ENCODE measurements at places on chromosomes 5 and 9.

DNA sequence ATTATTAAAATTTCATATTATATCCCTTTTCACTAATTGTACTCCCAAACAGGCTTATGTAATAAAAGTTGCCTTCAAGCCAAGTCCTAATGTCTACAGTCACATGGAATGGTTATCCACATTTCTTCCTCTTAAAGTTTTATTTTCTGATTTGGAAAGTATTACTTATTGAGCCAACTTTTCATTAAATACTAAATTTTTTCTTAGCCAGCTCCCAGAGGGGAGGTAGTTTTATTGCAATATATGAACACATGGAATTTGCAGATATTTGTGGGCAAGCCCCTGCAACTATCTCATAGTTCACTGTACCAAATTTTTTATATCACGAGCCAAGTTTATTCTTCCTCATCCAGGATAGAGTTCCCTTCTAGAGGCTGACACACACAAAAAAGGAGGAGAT is 332.8 kb upstream of the PTGER4 start:
- DNase-seq = no peak

- DNase-seq = no peak
These were observed 110.6 kb upstream of the ALDH1B1 start for GRCh38 chr9:38281917-38282316.

DNA sequence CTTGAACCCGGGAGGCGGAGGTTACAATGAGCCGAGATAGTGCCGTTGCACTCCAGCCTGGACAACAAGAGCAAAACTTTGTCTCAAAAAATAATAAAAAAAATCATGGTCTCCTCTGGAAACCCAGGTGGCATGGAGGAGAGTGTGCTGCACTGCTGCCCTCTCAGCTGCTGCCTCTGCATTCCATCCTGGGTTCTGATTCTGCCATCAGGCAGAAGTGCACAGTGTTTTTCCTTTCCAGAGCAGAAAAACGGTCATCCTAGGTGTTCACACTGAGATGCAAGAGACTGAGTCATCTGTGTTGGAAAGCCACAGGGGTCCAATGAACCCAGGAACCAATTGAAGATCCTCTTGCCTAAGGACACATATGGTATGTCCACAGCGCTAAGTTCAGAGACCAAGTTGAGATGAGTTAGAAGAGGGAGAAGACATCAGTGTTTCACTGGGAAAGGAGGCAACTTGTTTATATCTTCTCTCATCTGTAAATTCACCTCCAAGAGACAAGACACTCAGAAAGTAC is 88.8 kb upstream of the DMRT1 start:
- no peak for DNase-seq

DNA sequence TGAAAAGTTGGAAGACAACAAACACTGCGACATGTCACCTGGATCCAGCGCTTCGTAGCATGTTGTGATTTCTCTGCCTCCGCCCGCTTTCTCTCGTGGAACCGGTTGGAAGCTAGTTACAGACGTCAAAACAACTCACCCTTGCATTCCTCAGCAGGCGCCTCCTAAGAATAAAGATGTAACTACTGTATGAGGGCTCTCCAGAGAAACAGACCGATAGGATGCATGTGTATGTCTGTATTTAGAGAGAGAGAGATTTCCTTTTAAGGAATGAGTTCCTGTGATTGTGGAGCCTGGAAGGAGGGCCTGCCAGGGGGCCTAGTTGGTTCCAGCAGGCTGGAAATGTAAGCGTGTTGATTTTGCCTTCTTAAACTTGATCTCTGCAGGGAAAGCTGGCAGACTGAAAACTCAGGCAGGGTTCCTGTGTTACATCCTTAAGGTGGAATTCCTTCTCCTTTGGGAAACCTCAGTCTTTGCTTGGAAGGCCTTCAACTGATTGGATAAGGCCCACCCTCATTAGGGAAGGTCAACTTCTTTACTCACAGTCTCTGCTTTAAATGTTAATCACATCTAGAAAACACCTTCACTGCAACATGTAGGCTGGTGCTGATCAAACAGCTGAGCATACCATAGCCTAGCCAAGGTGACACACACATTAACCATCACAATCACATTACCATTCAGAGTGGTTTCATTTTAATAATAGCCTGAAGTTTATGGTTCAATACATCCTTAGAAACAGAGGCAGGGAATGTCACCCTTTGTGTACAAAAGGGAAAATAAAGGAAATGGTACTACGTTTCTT is 163.8 kb downstream of the SYK start:
- DNase-seq = no peak

GRCh38 chr9:3193791-3194190 is 332.0 kb downstream of the RFX3 start:
- DNase-seq = no peak

DNA sequence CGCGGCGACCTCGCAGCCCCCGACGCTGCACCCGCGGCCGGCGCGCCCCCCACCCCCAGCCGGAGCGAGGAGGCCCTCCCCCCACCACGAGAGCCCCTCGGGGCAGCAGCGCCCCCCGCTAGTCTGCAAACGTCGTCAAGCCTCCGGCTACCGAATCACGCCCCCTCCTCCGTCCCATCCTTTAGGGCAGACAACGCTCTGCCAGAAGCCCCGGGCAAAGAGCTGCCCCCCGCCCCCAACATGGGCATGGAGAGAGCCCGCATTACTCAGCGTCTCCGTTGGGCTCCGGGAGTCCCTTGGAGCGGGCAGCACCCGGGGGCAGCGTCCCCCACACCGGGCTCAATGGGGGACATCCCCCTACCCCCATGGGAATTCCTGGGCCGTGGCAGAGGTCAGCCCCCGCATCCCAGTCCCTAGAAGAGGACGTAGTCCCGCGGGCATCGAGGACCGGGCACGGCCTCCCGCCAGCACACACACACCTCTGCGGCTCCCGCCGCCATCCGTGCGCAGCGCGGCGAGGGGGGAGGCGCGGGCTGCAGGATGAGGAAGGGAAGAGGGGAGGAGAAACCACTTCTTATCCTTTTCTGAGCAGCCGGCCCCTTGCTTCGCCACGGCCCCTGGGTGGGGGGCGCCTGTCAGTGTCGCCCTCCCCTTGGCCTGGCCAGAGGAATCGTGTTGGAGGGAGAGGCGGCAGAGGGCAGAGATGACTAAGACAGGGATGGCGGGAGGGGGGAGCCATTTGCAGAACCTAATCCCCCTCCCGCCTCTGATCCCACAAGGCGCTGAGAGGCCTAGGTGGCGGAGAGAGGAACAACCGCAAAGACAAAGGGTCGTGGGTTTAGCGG is 750 bp downstream of the DNM1 start:
- DNase-seq = peak; percentile 50

DNA sequence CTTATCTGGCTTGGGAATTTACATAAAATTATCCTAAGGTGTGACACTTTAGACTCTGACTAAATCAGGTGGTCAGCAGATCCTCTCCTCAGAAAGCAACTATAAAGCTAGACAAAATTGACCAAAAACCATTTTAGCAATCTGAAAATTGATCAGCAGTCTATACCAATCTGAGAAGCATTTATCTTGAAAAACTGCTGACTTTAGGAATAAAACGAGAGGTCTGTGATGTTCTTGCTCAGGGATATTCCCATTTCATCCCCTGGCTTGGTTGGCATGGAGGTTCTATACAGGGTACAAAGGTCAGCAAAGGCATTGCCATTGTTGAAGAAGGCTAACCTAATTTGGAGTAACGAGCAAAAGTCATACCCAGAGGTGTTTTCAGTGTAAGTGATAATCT is 11.7 kb downstream of the SPINK5 start:
- no peak for DNase-seq

DNA sequence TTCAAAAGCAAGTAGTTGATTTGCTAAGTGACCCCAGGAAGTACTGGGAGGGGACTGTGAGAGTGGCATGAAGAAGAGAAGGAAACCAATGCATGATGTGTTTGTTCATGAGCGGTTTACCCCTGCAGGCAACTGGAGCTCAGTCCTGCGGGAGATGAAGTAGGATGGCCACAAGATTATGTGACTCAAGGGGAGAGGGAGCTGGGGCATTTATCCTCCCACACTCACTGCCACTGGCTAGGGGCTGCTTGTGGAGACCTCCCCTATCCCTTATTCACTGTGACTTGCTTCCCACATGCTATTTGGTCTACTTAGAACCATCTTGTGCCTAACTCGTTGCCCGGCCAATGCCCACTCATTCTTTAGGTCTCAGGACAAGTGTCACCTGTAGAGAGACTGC is 60.6 kb upstream of the TRIO start:
- no peak for DNase-seq

GRCh38 chr5:142439207-142439860 is 114.5 kb upstream of the SPRY4 start:
- DNase-seq = no peak

DNA sequence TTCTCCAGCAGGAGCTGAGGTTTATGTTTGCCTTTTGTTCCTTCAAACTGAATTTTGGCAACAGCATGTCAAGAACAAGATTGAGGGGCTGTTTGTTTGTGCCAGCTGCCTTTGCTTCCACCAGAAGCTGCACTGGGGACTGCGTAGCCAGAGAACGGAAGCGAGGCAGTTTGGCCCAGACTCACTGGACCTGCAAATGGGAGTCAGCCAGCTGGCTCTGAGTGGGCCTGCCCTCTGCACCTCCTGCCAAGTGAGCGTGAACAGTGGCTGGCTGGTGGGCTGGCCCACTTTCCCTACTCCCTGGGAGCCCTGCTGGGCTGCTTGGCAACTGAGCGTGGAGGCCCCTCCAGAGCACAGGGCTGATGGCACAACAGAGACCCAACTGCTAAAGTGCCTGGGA is 111.6 kb downstream of the GALNT10 start:
- no peak for DNase-seq

DNA sequence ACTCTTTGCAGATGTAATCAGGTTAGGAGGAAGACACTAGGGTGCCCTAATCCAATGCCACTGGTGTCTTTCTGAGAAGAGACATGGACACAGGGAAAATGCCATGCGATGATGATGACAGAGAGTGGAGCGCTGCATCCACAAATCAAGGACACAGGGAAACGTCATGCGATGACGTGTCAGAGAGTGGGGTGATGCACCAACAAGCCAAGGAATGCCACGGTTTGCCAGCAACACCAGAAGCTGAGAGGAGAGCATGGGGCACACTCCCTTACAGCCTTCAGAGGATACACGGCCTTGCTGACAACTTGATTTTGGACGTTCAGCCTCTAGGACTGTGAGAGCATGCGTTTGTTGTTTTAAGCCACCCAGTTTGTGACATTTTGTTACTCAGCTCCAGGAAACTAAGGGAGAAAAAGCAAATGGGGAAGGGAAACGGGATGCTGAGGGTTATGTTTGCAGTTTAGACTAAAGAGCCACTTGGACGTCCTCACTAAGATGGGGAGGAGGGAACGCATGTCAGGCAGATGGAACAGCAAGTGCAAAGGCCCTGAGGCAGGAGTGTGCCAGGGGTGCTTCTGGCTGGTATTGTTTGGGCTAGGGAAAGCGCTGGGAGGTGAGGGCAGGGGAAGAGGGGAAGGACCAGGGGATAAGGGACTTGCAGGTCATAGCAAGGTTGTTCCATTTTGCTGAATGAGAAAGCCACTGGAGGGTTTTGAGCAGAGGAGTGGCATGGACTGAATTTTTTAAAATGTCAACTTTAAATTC is 2.5 kb upstream of the TENT4A start:
- DNase-seq = no peak

- no peak for DNase-seq
These were observed 137.9 kb downstream of the SEC61B start for GRCh38 chr9:99360026-99360425.

- no peak for DNase-seq
These were observed 10.6 kb downstream of the NDFIP1 start for GRCh38 chr5:142119051-142119625.

GRCh38 chr9:120151149-120151548 is 428.8 kb downstream of the CDK5RAP2 start:
- DNase-seq = no peak

DNA sequence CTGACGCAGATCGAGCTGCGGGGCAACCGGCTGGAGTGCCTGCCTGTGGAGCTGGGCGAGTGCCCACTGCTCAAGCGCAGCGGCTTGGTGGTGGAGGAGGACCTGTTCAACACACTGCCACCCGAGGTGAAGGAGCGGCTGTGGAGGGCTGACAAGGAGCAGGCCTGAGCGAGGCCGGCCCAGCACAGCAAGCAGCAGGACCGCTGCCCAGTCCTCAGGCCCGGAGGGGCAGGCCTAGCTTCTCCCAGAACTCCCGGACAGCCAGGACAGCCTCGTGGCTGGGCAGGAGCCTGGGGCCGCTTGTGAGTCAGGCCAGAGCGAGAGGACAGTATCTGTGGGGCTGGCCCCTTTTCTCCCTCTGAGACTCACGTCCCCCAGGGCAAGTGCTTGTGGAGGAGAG is 4.6 kb upstream of the PHYHD1 start:
- no peak for DNase-seq

DNA sequence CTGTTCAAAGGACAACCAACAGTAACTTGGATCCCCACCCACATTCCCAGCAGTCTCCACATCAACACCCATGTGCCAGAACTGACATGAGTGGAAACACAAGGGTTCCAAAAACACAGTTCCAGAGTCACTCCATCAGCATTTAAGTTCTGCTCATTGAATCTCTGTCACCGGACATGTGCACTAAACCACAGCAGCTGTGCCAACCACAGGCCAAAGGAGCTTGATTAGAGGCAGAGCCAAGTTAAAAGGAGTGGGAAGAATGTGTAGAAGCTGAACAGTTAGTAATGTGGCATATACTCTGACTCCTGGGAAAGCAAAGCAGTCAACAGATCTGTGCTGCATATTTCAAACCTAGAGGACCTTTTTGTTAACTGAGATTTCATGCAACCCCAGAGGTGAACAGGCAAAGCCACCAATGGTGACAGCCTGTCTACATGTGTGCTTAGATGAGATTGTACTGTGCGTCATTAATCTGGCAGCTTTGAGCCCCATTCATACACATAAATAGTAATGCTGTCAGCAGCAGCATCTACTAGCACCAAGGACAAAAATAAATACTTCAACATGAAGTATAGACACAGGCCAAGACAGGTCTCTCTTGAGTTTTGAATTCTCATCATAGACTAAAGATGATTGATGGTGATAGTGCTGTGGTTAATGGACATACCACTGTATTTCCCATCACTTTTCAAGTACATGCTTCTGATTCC is 16.4 kb upstream of the FST start:
- DNase-seq = no peak

- no peak for DNase-seq
These were observed 394.8 kb upstream of the MEF2C start for GRCh38 chr5:89277816-89278215.

- no peak for DNase-seq
These were observed 336.4 kb upstream of the MPDZ start for GRCh38 chr9:13615660-13616490.

- no peak for DNase-seq
These were observed 73.4 kb downstream of the ADAMTS2 start for GRCh38 chr5:179271821-179272325.

GRCh38 chr9:34256987-34257585 is 72.0 kb downstream of the KIF24 start:
- DNase-seq = no peak

GRCh38 chr9:73805853-73806458 is 654.3 kb downstream of the ANXA1 start:
- DNase-seq = no peak

DNA sequence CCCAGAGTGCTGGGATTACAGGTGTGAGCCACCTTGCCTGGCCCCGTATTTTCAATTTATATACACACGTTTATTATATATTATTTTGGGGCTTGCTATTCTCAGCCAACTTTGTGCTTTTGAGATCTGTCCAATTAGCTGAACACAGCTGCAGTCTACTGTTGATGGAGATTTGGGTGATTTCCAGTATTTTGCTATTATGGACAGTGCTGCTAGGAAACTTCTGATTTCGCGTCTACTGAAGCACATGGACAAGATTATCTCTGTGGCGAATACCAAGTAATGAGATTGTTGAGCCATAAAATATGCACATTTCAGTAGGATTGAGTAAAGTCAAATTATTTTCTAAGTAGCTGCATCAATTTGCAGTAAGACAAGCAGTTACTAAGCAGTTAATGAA is 1731.2 kb upstream of the CDH6 start:
- no peak for DNase-seq
